ENCODE measurements at places on chromosomes 11 and 22.

GRCh38 chr22:24685531-24686190 lies 82.7 kb downstream of the GGT1 start:
- DNase-seq, result peak; percentile 6

DNA sequence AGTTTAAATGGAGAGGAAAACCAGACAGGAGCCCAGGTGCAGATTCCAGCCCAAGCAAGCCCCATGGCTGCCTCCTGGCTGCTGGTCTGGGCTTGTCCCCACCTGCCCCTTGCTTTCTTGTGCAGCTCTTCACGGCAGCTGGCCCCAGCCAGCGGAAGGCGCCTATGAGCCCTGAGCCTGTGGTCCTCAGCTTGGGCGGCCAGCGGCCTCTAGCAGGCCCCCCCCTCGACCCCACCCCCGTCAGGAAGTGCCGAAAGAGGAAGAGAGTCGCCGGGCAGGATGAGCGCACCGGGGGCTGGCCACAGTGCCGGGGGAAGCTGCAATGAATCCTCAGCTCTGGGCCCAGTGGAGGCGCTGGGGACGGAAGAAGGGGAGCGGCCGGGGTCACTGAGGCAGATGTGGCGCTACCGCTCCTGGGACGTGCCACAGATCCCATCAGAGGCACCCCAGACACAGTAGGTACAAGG lies 2.1 kb upstream of the DGKZ start:
- DNase-seq, result no peak

DNA sequence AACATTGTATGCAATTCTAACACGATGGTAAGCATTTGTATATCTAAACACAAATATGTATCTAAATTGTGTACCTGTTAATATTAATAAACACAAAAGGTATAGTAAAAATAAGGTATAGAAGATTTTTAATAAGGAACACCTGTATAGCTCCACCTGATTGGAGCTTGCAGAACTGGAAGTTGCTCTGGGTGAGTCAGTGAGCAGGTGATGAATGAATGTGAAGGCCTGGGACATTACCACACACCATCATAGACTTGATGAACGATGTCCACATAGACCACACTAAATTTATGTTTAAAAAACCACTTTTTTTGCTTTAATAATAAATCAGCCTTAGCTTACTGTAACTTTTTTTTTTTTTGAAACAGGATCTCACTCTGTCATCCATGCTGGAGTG lies 97.6 kb upstream of the CLMP start:
- DNase-seq, result no peak

DNA sequence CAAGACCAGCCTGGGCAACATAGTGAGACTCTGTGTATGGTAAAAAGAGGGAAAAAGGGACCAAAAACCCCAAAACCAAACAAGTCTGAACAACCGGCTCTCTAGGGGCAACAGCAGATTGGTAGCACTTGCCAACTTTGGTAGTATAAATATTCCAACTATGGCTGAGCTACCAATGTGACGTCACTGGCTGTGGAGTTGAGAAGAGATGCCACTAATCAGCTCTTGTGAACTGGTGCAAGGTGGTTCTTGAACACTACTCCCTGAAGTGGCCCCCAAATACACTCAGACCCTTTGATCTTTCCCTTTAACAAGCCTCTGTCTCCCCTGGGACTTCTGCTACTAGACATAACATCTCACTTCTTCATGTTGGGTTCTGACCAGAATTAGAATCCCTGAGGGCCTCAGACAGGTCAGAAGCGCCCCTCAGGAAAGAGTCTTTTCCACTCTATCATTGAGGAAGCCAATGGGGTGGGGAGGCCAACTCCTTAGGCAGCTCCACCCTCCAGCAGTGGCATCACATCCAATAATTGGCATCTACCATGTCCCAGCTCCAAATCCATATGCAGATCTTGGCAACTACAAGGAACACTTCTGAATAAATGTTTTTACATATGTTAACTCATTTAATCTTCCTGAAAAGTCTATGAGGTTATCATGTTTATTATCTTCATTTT lies 49.2 kb downstream of the RPL27A start:
- no peak for DNase-seq

- no peak for DNase-seq
Observed at GRCh38 chr11:119380827-119381180, 686 bp downstream of the USP2 start.

GRCh38 chr22:45757068-45757467 lies 85.4 kb downstream of the ATXN10 start:
- peak; percentile 20 for DNase-seq

Measured in astrocyte of the cerebellum (primary cell).